ENCODE measurements at places on chromosomes 3 and 15.

DNA sequence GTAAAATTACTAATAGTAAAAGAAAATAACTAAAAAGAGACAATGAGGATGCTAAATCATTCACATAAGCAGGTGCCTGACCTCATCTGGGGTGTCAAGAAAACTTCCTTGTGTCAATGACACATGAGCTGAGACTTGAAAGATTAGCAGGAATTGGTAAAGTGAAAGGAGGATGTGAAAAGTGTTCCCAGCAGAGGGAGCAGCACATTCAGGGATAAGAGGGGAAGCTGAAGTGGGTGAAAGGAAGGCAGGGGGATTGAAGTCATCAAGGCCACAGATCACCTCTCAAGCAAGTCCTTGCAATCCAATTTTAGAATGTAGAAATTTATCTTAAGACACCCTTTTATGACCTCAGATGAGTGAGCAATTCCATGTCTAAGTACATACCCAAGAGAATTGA is 60.2 kb upstream of the ACP3 start:
- no peak for DNase-seq

DNA sequence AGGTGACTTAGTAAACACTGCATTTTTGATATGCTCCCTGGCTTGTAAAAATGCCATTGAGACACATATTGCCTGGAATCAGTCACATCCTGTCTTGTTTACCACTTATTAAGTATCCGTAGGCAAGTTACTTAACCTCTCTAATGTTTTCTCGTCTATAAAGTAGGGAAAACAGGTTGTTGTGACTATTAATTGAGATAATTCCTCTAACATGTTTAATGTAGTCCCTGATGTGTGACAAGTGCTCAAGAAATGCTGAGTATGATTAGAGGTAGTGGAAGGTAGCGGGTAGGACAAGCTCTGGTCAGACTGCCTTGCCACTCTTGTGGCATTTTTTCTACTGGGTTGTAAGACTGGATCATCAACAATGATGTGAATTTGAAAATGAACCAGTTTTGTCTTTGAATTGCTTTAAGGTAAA is 54.1 kb downstream of the NFKBIZ start:
- DNase-seq = no peak

DNA sequence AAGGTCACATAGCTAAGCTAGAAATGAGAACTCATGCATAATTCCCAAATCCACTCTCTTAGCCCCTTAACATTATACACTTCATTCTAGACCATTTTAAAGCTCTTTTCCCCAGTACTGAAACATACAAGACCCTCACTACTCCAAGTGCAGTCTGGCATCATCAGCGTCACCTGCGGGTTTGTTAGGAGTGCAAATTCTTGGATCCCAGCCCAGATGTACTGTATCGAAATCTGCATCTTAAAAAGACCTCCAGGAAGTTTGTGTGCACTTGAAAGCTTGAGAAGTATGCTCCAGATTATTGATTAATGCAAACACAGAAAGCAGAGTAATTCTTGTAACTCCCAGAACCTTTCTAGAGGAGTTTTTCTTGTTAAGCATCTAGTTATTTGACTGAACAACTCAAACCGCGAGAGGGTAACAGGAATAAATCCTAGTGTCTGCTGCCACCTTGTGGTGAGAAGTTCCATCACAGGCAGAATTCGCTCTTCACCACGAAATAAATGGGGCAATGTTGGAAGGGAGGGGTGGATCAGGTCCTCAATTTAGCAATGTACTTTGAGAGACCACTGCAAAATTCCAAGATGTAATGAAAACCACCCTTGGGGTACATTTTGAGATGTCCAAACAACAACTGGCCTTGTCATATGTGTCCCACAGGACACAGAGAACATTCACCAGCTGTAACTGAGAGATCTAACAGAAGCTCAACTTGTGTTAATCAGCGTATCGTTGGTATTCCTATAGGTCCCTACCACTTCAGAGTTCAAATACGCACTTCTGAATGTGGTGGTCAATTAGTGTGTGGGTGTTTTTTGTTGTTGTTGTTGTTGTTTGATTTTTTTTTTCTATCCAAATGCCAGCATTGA is 583 bp upstream of the C3orf49 start:
- DNase-seq = peak; percentile 54

- DNase-seq = no peak
These were observed 171.1 kb upstream of the CCDC54 start for GRCh38 chr3:107206141-107206540.

DNA sequence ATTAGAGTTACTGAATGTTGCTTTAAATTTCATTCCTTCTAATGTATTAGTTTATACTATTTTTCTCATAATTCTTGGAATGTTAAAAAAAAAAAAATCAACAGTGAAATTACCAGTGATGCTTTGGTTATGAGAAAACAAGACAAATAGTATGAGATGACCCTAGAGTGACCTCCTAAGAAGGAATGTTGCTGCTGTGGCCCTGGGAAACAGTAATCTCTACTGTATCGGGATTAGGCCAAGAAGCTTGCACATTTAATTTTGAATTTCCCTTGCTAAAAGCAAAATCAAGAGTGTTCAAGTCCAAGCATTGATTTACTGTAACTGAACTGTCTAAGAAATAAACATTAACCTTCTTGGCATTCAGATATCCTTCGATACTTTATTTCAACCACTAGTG is 18.1 kb downstream of the TOPBP1 start:
- DNase-seq = no peak

- no peak for DNase-seq
These were observed 165.3 kb upstream of the MCTP2 start for GRCh38 chr15:94066046-94066445.

DNA sequence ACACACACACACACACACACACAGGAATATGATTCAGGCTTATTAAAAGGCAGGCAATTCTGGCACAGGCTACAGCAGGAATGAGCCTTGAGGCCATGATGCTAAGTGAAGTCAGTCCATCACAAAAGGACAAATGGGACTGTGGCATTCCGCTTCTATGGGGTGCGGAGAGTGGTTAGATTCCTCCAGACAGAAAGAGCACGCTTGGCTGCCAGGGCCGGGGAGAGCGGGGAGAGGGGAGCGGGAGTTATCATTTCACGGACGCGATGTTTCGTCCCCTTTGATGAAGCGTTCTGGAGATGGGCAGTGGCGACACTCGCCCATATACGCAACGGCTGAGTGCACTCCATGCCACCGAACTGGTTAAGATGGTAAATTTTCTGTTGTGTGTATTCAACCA is 58.5 kb upstream of the FAM174B start:
- no peak for DNase-seq

DNA sequence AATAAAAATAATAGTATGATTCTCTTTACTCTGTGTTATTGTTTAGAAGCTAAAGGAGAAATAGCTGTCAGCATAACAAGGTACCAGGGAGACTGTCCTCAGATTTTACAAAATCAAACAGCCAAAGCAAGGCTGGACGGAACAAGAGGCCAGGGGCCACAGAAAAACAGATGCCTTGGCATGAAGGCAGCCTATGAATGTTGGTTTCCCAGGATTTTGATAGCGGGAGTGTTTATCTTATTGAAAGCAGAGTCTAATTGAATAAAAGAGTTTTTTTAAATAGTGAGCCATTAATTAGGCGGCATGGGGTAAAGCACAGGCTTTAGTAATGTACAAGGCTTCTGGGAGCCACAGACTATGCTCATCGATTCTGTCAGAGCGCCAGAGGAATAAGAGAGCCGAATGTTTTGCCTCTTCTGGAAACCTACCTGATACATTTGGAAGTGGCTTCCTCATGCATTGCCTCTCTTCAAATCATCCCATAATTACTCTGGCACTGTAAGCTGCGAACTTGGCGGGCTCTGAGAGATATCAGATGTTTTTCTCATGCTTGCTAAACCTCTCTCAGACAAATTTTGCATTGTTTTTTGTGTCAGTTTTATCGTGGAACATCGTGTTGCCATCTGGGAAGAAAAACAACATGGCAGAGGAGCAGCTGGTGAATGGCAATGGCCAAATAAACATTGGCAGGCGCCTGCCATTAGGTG is 30.4 kb upstream of the TMCO5A start:
- no peak for DNase-seq

DNA sequence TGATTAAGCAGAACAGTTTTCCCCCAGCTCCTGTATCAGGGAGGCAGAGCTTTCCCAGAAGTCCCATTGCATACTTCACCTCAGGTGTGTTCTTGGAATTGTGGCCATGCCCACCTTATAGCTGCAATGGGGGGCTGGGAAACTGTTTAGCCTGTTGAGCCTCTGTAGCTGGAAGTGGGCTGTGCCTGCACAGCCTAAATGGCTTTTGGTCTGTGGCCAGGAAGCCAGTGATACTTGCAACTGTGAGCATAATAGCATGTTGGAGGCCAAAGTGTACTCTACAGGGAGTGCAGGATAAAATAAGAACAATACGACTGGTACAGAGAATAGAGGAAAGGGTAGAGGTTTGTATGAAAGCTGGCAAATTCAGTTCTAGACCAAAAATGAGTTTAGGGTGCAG is 248.5 kb downstream of the PTPRG start:
- DNase-seq = no peak

DNA sequence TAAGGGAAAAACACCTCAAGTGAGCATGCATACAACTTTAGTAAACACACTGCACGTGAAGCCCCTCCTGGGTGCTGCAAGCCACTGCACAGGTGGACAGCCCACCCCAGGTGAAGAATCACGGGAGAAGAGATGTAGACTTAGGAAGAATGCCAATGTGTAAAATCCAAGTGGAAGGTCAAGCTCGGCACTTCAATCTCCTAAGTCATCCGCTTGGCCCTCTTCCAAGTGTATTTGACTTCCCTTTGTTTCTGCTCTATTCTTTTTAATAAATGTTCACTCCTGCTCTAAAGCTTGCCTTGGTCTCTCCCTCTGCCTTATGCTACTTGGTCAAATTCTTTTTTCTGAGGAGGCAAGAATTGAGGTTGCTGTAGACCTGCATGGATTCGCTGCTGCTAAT is 316.6 kb downstream of the EDEM1 start:
- DNase-seq = no peak

- DNase-seq = no peak
These were observed 19.4 kb downstream of the CDV3 start for GRCh38 chr3:133592843-133593242.

- DNase-seq = no peak
These were observed 632.7 kb downstream of the NTRK3 start for GRCh38 chr15:87623832-87624231.

GRCh38 chr3:127264794-127265514 is 22.9 kb downstream of the PRR20G start:
- DNase-seq = no peak

- no peak for DNase-seq
These were observed 48.7 kb downstream of the MYH15 start for GRCh38 chr3:108461661-108462111.

GRCh38 chr3:80233576-80233975 is 465.8 kb upstream of the ROBO1 start:
- no peak for DNase-seq

- DNase-seq = no peak
These were observed 269.3 kb downstream of the ARPP21 start for GRCh38 chr3:35908366-35909232.

DNA sequence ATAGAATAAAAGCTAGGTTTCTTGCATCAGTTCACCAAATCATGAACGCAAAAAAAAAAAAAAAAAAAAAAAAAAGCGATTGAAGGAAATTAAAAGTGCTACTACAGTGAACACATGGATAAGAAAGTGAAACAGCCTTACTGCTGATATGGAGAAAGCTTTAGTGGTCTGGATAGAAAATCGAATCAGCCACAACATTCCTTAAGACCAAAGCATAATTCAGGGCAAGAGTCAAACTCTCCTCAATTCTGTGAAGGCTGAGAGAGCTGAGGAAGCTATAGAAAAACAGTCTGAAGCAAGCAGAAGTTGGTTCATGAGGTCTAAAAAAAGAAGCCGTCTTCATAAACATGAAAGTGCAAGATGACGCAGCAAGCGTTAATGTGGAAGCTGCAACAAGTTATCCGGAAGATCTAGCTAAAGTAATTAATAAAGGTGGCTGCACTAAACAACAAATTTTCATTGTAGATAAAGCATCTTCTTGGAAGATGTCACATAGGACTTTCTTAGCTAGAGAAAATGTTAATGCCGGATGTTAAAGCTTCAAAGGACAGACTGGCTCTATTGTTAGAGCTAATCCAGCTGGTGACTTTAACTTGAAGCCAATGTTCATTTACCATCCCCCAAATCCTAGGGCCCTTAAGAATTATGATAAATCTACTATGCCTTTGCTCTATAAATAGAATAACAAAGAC is 19.2 kb downstream of the P3H2 start:
- no peak for DNase-seq

GRCh38 chr3:195892105-195893043 is 16.0 kb downstream of the TNK2 start:
- no peak for DNase-seq

- no peak for DNase-seq
These were observed 19.8 kb downstream of the IQSEC1 start for GRCh38 chr3:13053420-13053819.

DNA sequence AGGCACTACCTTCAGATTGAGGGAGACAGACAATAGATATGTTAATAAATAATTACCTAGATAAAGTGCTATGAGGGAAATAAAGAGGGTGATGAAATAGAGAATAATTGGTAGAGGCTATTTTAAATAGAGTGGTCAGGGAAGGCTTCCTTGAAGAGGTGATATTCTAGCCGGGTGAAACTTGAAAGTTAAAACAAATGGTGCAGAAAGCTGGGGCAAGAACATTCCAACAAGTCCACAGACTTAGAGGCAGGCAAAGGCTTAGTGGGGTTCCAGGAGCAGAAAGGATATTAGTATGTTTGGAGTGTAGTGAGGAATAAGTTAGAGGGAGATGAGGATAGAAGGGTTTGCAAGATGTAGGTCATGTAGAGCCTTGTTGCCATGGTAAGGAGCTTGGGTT is 10.1 kb downstream of the HACD3 start:
- no peak for DNase-seq

DNA sequence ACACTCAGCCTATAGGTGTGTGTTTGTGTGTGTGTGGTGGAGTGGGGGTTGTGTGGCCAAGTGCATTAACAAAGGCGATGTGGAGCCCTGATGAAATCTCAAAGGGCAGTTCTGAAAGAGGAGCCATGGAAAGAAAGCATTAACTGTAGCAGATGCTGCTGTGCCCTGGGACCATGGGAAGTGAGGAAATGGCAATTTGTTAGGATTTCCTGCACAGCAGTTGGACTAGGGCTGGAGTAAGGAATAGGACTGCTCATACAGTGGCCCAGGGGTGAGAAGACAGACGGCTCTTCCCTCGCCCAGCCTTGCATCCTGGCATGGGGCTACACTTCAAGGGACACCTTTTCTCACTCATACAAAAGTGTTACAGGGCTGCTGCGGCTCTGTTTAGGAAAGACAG is 12.3 kb upstream of the ZBTB38 start:
- no peak for DNase-seq

DNA sequence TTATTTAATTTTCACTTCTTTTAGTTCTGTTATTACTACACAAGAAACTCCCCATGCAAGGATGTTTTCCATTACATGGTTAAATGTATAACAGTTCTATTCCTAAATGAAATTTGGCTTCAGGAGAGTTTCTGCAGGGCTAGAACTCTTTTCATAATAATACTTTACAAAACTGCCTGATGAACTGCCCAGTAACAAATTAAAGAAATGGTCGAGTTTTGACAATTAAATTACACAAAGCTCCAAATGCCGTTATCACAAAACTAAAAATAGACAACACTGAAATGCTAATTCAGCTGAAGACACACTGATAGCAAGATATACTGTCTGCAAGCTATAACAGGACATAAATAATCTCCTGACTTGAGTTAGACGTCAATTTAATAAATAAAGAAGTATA is 435.2 kb upstream of the CCDC54 start:
- DNase-seq = no peak
